ENCODE measurements at places on chromosomes 11 and 22.

- DNase-seq = peak; percentile 87
These were observed 5.3 kb upstream of the MALAT1 start for GRCh38 chr11:65493367-65494176.

DNA sequence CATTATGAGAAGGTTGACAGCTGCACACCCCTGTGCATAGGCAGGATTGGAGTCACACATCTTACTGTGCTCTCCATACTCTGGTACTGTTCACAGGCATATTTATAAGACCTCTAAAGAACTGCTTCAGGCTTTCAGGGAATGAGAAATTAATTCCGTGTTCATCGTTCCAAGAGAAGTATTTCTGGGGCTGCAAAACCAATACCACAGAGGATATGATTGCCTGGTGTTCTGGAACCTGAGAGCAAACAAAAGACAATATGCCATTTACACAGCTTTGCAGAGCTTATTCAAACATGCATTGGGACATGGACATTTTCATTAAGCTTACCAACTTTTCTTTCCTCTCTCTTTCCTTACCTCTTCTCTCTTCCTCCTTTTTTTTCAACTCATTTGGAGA lies 388.7 kb downstream of the NTM start:
- DNase-seq = no peak

GRCh38 chr11:102436976-102437375 lies 15.6 kb downstream of the TMEM123 start:
- no peak for DNase-seq

GRCh38 chr22:42887120-42887519 lies 30.0 kb upstream of the ARFGAP3 start:
- no peak for DNase-seq

- DNase-seq = no peak
These were observed 60.0 kb upstream of the SPON1 start for GRCh38 chr11:13902523-13902922.

DNA sequence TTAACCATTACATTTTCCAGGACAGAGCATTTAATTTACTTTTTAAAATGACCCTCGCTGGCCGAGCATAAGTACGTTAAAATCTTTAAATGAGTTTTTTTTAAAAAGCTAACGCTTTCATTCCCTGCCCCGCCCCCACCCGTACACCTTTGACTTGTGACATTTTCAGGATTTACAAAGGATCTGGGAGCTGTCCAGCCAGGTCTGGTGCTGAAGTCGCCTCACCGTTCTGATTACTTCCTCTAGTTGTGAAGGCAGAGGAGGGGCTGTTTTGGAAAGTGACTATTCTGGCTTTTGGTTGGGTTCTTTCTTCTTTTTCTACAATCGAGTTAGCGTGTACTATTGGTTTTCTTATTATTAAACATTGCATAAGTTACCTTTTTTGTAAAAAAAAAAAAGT lies 2.9 kb downstream of the C11orf87 start:
- DNase-seq = no peak

DNA sequence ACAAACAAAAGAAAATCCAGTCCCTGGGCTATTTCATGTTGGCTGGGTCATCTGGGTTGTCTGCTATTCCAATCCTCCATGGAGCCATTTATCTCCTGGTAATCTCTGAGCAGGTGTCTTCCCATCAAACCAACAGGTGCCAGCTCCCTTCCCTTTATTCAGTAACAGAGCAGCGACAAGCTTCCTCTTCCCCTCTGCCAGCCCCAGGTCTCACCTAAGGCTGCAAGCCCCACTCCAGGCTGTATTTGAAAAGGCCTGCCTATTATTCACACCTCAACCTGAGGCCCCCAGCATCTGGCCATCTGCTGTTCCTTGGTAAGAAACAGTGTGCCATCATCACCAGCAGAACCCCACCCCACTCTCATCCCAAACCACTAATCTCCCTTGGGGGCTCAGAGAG lies 436.2 kb downstream of the BUD13 start:
- no peak for DNase-seq

DNA sequence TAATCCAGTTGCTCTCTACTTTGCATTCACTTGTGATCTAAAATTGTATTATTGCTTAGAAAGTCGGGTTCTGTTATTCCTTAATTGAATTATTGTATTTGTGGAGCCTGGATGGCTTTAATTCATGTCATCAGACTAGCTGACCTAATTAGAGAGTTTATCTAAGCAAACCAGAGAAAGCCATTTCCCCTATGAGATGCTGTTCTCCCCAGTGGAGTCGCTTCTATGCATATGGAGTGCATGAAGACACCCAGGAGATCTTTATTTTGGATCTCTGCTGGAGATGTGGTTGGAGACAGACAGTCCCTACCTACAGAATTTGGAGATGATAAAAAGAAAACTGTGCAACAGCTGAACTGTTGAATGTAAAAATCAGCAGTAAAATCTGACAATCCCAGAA lies 45.2 kb upstream of the MYO18B start:
- DNase-seq = no peak

DNA sequence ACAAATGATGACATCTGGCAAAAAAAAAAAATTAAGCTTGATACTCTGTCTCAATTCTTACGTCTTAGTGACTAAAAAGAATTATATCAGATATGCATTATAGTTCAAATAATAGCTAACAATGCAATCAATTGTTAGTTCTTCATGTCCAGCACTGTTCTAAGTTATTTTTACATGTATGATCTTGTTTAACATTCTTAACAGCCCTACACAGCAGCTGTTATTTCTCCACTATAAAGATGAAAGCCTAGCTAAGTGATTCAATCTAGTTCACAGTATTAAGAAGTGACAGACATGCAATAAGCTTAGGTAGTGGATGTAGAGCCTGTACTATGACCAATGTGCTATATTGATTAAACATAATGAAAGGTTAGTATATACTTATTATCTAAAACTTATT lies 4.1 kb downstream of the ZNF214 start:
- no peak for DNase-seq

GRCh38 chr11:67433536-67434394 lies 3.7 kb downstream of the PTPRCAP start:
- DNase-seq = no peak
